Hindlimb muscle (tissue), 1 donor: ENCODE measurements at places on chromosomes 7 and 10. TPM values are rescaled to one million over a fixed set of nuclear protein-coding genes. Genes with fewer than 3 reads are reported as not detected.

The ABCB1 gene
- 0.41 TPM for polyA plus RNA-seq

The RPEL1 gene
- not detected for polyA plus RNA-seq

The WDFY4 gene
- 3.9 TPM for polyA plus RNA-seq

The SKIDA1 gene
- polyA plus RNA-seq = 2.2 TPM

The EDRF1 gene
- polyA plus RNA-seq = 17.4 TPM

The HOXA9 gene
- 21.8 TPM for polyA plus RNA-seq

The FOXP2 gene
- 9.3 TPM for polyA plus RNA-seq

The DDC gene
- polyA plus RNA-seq = not detected

The TET1 gene
- 10.8 TPM for polyA plus RNA-seq

The GNA12 gene
- 27.1 TPM for polyA plus RNA-seq

The NRCAM gene
- 35.1 TPM for polyA plus RNA-seq

The PPP1R17 gene
- polyA plus RNA-seq = not detected

DNA sequence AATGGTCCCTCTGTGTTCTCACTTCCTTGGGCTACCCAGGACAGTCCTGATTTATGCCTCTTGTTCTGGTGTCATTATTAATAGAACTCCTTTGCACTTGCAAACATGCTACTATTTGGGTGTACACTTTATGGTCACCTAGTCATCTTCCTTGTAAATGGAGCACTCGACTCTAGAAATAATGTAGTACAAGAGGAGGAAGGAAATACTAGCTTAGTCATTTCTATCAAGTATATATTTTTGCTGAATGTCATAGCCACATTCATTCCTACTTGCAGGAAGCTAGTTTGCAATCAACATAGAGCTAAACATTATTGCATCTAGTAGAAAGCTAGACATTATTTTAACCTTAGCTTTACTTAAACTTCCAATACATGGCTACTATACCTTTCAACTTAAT, 335.3 kb downstream of the MAGI2 start:
- DNase-seq = no peak

DNA sequence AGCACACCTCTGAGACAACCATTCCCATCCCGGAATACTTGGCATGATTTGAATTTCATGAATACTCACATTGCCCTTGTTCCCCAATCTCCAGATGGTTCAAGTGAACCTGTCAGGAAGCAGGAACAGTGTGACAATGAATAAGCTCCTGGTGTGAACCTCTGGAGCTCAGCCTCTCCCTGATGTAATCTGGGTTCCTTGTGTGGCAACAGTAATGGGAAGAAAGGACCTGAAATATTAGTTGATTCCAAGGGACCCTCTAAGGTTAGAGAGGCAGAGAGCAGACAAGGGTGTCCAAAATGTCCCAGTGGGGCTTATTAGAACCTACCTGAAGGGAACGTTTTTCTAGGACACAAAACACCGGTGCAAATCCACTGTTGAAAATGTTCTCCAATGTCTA, 8.5 kb downstream of the OR2A7 start:
- no peak for DNase-seq

DNA sequence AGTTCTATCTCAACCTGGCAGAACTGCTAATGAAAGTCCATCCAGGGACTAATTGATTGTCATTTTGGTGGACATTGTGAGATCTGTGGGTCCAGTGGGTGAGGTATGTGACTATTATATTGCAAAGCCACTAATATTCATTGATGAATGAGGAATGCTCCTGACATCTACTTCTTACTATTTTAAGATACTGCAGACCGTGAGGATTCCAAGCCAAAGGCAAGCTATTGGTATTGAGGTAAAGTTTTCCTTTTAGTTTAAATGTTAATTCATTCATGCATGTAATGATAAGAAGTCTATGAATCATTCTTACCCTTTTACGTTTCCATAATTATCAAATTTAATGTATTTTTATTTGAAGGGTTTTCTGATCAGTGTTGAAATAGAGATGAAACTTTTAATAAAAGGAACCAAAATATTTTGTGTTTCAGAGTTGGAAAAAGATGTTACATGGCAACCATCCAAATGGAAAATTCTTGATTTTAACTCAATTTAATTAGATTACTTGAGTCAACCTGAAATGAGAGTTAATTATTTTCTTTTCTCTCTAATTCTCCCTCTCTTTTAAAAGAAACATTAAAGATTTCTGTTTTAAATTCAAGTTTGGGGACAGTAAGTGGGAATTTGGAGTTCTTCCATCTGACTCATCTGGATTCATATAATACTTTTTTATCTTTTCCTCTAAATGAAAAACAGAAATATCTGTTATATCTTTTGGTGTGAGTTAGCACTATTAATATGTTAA, 39.6 kb downstream of the NUP205 start:
- no peak for DNase-seq

DNA sequence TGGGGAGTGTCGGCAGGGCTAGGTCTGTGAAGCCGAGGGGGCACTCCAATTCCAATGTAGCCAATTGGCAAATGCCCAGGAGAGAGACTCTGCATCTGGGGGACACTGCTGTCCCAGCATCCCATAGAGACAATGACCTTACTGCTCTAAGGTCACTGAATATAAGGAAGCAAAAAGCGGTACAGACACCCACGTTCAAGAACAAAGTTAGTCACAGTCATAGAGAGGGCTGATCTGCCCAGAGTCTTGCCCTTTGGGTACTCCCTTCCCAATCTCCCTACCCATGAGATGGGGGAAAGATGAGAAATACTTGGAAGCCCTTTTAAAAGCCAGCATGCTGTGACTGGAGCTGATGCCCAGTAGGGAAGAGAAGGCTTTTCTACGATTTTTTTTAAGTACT, 76.3 kb upstream of the GSDME start:
- no peak for DNase-seq

DNA sequence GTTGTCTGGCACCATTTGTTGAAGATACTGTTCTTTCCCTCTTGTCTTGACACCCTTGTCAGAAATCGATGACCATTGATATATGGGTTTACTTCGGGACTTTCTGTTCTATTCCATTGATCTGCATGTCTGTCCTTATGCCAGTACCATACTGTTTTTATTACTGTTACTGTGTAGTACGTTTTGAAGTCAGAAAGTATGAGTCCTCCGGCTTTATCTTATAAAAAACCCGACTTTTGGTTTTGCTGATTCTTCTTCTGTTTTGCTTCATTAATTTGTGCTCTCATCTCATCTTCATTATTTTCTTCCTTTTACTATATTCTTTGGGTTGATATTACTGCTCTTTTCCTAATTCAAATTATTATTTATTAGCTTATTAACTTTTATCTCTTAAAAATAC, 52.4 kb downstream of the MAPK8 start:
- no peak for DNase-seq

GRCh38 chr10:57964351-57964750, 303.3 kb downstream of the IPMK start:
- DNase-seq = peak; percentile 8

DNA sequence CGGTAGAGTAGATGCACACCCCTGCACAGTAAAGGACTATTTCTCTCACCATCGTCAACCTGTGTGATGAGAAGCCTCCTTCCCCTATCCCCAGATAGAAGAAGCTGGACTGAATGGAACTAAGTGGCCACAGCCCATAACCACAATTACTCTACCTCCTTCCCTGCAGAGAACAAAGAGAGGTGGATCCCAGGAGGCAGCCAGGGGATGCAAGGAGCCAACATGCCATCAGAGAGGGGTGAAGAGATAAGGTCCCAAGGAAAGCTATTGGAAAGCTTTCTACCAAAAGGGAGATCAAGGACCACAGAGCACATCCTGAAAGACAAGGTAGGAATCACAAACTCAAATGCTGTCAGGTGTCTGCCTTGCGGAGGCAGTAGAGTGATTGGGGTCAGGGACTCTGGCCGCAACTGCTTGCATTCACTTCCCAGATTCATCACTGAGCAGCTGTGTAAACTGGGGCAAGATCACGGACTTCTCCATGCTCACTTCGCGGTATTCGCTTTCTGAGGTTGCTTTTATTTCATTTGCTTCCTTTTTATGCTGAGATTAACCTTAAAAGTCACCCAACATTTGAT, 81.6 kb upstream of the MYO3A start:
- no peak for DNase-seq

DNA sequence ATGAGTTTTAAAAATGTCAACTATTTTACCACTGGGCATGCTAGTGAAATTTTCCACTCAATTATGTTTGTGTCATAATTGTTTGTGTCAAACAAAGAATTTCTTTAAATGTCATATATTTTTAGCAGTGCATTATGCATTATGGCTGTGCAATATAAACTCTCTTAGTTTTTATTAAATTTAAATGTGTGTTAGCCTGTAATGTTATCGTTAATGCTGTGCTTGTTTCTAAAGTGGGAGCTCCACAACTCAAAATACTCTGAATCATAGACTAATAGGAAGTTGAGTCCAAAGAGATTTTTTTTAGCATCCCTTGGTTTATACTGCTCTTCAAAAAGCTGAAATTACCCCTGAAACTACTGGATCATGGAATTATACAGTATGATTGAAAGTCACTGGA, 26.8 kb downstream of the GNAI1 start:
- no peak for DNase-seq

DNA sequence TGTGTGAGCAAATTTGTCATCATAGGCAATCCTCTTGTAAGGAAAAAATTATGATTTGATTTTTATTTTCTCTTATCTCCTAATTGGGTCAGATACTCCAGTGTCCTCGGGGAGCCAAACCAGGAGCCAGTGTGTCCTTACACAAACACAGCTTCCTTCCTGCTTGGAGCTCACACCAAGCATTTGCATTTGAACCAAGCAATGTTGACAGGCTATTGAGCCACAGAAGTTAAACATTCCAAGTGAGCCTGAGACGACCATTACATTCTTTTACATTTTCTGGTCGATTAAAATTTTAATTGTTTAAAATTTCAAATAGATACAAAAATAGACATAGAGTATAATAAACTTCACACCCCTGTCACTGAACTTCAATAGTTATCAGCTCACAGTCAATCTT, 194.8 kb downstream of the CFTR start:
- no peak for DNase-seq

DNA sequence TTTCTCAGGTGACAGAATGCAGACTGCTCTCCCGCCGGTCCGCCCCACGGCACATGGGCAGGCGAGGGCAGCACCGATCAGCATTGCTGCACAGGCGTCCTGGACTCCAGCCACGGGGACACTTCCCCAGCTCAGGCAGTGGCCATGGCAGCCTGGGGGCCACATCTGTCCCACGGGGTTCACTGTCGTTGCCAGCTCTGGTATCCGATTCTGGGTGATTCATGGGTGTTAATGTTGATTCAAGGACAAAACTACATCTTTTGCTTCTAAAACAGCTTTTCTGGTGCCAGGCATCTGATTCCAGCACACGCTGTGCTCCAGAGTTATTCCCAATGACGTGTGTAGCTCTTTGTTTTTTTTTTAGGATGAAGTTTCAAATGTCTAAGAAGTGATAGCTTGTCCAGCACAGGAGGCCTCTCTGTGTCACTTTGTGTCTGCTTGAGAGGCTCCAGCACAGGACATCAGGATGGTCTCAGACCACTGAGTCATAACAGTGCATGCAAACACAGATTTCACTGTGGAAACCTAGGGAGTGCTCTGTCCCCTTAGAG, 218.0 kb downstream of the WDR37 start:
- no peak for DNase-seq

GRCh38 chr10:30805061-30805460, 175.5 kb upstream of the LYZL2 start:
- DNase-seq = no peak

GRCh38 chr10:113300617-113301016, 252.2 kb upstream of the HABP2 start:
- no peak for DNase-seq

GRCh38 chr7:26468625-26469024, 177.0 kb downstream of the SNX10 start:
- DNase-seq = no peak

- DNase-seq = peak; percentile 35
These were observed 182.3 kb downstream of the PPP1R9A start for GRCh38 chr7:95089414-95090315.

- no peak for DNase-seq
These were observed 12.6 kb downstream of the MAFK start for GRCh38 chr7:1542841-1543747.

DNA sequence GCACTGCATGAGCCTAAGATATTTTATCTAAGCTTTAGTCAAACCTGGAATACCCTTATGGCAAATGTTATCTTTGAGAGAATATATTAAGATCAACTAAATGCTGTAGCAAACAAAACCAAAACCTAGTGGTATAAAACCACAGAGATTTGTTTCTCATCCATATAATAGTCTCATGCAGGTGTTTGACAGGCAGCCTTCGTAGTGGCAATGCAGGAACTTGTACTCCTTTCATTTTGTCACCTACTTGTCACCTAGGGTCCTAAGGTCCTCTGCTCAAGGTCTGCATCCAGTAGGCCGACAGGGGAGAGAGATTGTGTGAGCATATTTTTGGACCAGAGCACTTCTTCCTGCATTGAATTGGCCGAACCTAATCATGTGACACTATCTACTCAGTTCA, 352.6 kb downstream of the GPR37 start:
- no peak for DNase-seq

DNA sequence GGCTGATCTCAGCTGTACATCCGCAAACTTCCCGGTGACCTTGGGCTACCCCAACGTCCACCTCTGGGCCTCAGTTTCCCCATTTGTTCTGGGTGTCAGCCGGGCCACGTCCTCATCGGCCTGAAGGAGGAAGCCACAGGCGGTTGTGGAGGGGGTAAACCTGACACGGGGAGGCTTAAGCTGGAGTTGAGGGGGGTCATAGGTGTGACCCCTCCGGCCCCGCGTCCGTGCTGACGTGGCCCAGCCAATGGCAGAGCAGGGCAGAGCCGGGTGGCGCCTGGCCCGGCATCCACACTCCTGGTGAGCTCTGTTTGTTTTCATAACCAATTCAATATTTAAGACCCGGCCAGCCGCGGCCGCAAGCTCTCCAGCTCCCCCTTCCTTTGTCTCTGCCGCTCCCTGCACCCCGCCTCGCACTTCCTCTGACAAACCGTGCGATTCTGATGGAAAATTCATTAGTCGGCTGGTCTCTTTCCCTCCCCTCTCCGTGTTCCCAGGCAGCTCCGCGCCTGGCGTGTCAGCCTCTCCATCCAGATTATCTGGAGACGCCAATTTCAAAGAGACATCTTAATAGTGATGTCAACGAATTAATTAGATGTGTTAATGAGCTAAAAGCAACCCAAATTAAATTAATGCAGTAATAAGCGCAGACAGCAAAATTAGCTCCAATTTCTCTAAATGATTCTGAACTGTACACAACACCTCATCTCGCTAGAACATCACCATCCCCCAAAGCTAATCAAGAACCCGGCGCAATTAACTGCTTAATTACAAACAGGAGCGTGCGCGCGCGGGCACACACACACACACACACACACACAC, 55.4 kb downstream of the MICALL2 start:
- peak; percentile 75 for DNase-seq

- peak; percentile 83 for DNase-seq
These were observed 196.9 kb upstream of the RHOBTB1 start for GRCh38 chr10:61140765-61141392.
